Muscle of arm (tissue), 14 donors: ENCODE measurements at places on chromosomes 4 and X.

DNA sequence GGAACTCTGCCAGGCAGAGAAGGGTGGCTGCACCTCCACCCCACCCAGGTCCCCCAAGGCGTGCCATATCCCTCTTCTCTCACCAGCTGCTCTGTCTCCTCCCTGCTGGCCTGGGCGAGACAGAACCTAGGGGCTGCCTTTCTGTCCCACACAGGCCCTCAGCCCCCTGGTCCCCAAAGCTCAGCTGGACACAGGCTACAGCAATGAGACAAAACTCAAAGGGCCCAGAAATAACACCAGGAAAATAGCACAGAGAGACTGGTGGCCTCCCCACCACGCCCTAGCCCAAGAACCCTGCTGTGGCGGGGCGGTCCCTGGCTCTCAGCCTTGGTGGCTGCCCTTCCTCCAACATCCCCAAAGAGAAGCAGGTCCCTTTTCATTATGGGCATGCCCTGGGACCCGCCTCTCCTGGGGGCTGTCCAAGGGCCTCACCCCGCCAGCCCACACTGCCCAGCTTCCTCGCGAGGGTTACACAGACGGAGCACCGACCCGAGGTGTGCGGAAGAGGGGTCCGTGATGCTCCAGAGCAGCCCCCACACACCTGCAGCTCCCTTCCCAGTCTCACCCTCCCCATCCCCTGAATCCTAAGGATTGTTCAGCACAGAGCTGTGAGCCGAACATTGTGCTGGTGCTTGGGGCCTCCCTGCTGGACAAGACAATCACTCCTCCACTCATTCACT lies 67.7 kb upstream of the HMX1 start:
- DNase-seq, result no peak

GRCh38 chr4:167023364-167023925 lies 210.8 kb downstream of the SPOCK3 start:
- no peak for DNase-seq

- DNase-seq, result no peak
Observed at GRCh38 chr4:83118869-83119268, 4.3 kb upstream of the PLAC8 start.

GRCh38 chr4:154107337-154107736 lies 318.5 kb upstream of the SFRP2 start:
- DNase-seq, result no peak

GRCh38 chr4:101022151-101023024 lies 324.9 kb downstream of the PPP3CA start:
- DNase-seq, result no peak

GRCh38 chr4:118757761-118758251 lies 72.6 kb downstream of the METTL14 start:
- no peak for DNase-seq

DNA sequence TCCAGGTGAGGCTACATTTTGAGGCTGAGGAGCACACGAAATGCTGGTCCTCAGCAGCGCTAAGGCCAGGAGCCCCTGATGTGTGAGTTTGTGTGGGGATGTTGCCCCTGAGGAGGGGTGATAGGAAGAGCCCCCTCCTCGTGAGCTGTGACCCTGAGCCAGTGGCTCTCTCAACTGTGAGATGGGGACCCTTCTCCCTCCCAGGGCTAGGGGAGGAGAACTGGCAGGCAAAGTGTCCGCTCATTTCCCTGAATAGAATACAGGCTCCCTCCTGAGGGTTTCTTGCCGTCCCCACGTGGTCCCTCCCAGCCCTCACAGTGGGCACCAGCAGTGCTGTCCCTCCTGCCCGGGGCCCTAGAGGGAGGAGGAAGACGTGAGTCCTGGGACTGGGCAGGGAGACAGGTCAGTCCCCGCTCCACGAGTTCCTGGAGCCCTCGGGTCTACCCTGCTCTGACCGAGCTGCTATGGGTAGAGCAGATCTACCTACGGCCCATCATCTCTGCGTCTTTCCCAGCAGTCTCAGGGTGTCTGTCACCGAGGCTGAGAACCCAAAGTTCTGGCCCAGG lies 21.0 kb upstream of the TBC1D14 start:
- no peak for DNase-seq

GRCh38 chrX:110015915-110016314 lies 13.0 kb downstream of the TMEM164 start:
- DNase-seq, result no peak

DNA sequence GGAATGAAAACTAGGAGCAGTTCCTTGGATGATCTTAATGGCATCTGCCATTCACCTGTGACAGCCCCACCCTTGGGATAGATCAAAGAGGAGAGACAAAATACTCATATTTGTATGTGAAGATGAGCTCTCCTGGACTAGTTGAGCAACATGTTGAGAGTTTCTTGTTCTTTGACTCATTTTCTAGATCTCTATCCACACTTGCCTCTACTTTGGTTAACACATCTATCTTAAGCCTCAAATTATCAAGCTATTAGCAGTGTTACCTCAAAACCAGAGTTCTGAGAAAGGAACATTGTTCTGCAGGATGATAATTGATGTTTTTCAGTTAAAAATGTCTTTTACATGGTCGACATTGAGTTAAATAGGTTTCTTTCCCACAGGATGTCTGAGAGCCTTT lies 94.2 kb upstream of the TEX13D start:
- no peak for DNase-seq
